ENCODE measurements at places on chromosomes 2 and 18.

DNA sequence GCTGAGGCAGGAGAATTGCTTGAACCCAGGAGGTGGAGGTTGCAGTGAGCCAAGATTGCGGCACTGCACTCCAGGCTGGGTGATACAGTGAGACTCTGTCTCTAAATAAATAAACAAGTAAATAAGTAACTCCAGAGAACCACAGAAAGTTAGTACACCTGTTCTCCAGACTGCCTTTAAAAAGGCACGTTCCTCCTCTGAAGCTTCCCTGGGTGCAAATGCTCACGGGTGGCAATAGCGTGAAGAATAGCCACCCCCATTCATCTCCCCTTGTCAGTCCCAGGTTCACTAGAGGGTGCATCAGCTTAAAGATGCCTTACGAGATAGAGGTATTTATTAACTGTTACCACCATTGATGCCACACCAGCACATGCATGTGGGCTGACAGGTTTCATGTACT, 64.3 kb upstream of the RTN4 start:
- DNase-seq, result no peak

DNA sequence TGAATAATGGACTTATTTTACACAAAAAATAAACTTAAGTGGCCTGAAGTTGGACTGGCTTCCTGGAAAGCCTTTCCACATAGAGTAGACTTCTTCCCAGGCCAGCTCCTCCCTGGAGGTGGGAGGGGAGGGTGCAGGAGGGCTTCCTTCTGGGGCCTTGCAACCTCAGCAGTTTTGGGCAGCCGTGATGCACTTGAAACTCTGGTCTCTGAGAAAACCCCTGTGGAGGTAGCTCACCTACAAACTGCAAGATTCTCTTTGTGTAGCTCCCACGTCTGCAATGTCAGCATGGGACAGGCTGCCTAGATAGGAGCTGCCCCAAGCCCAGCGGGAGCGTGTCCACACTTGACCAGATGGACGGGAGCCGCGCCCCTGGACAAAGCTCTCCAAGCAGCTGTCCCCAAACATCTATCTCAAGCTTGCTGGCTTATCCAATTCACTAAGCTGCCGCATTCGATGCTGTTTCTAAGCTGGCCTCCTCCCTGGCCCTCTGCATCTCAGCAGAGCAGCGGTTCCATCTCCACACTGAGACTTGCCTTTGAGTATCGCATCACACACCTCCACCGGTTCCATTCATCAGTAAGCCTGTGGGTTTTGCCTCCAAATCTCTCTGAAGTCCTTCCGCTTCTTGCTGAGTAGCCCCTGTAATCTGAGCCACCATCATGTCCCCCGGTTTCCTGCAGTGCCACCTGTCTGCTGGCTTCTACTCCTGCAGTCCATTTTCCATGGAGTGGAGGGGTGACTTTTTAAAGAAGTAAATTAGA, 1.6 kb upstream of the LPIN1 start:
- no peak for DNase-seq

DNA sequence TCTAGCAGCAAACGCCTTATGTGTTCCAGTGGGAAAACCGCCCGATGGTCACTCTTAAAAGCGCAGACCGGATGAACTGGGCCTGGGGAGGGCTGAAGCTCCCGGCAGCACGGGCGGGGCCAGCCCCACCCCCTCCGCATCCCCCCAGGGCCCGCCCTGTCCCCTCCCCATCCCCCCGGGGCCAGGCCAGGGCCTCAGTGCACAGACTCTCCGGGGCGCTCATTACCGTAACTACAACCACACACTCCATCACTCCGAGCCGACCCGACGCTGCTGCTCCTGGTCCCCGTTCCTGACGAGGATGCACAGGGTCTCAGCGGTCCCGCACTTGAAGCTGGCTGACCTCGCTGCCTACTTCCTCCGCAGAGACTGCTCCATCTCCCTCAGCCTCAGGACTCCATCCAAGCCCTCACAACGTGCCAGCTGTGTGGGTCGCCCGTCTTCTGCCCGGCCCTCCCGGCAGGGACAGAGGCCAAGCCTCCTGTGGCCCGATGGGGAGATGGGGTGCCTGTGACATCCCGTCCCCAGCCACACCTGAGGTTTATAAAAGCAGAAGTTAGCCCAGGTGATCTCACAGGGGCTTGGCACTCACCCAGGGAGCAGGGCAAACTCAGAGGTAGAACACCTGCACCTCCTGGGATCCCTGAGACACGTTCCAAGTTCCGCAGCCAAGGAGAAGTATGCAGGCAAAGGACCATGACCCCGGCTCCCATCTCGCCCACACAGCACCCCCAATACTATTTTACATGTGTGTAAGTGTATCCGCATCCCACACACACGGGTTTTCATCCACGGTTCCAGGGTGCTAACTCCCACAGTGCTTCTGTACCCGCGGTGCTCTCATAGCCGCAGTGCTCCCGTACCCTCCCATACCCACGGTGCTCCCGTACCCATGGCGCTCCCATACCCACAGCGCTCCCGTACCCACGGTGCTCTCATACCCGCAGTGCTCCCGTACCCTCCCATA, 36.0 kb downstream of the SLC66A2 start:
- no peak for DNase-seq

- DNase-seq, result no peak
Measured at GRCh38 chr2:64227603-64228125, 83.4 kb upstream of the PELI1 start.

- DNase-seq, result no peak
Measured at GRCh38 chr2:3670941-3671340, 12.9 kb downstream of the ALLC start.
